ENCODE measurements at places on chromosomes 7 and 10.

DNA sequence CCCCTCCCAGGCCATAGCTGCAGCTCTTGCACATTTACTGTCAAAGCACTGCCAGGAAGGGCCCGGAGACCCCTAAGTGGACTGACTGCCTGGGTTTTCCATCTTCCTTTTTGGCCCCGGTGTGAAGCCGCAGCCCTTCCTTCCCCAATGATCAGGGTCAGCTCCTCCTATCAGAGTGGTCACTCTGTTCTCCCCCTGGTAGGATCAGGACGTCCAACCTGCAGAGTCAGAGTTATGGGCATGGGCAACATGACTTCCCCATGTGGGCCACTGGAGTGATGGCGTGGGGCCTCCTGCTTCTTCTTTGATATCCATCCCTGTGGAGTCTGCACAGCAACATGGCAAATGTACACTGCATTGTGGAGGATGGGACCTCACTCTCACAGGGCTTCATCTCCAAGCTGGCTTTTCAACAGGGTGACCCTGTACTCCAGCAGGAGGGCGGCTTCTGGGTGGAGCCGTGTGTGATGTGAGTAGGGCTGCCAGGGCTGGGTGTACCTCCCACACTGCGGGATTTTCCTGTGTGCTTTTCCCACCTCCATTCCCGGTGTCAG lies 6.4 kb upstream of the RAMP3 start:
- no peak for DNase-seq

GRCh38 chr7:5670183-5670935 lies 111.1 kb downstream of the RNF216 start:
- no peak for DNase-seq

DNA sequence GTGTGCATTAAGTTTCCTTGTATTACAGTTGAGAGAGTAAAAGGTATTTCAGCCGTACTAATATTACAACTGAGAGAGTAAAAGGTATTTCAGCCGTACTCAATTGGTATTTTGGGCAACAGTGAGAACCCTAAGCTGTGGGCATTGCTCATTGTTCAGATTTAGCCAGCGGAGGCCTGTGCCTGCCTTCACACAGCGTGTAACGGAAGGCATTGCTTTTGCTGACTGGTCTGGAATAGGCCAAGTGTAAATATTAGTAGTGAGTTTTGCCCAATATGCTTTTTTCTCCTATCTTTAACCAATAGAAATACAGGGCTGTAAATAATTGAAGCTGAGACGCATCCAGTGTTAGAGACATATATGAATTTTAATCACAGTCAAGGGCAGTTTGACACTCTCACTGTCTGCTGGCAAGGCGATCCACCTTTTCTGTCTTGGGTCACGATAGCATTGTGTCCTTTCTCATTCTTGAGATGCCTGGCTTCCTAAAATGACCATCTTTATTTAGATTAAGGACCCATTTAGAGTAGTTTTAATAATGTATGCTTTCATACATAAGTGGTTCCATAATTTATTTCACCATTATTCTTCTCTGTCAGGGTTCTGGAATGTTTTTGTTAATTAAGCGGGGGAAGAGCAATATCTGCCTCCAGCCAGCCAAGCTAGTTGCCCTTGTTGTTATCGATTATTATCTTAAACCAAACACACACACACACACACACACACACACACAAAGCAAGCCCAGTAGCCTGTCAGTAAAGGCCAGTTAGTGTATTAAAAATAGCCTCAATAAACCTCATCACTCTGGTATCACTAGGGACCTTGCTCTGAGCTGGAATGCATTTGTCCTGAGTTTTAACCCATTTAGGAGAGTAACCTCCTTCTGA lies 130.7 kb downstream of the CELF2 start:
- no peak for DNase-seq

DNA sequence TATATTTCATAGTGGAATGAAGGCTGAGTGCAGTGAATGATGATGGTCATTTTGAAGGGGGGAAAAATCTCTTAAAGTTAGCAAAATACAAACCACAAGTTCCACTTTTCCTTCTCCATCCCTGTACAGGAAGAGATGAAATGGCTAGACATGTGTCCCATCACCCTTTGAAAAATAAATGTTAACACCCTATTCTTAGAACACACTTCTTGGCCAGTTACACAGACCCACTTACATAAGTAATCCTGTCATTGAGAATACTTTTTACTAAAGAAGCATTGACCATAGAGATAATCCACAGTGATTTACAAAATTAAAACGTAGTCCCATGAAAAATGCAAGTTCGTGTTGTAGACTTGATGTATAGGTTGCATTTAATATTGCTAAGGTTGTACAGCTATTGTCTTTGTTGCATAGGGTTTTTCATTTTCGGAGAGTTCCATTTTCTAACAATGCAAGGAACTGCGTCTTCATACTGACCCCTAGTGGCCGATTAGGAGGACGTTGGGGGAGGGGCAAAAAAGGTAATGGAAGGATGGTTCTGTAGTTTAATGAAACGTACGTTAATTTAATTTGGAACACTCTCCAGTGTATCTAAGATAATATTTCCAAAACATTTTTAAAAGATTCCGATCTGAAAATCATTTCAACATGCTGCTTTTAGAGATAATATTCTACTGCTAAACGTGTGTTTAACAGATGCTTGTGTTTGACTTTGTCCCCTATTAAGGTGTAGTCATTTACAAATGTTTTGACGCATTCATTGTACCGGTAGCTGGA lies 60.9 kb downstream of the ARMC3 start:
- peak; percentile 67 for DNase-seq

- DNase-seq: no peak
Observed at GRCh38 chr10:44934416-44935200, 23.5 kb downstream of the TMEM72 start.

DNA sequence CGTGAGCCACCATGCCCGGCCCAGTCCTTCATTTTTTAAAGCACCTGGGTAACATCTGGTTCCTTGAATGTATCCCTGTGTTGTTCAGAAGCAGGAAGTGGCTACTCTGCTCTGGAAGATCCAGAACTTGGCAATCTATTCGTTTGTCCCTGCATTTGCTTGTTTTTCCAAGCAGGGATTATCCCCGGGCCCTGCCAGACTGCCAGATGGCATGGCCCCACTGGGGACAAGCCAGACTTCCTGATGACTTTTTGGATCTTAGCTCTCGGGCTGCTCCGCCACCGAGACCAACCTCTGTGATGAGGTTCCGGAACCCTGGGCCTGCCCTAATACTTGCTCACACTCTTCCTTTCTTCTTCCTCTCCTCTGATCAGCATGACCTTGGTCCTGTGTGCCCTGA lies 496.7 kb downstream of the TYW1 start:
- DNase-seq: no peak

- no peak for DNase-seq
Observed at GRCh38 chr7:110454713-110455112, 636.2 kb upstream of the LRRN3 start.

- peak; percentile 65 for DNase-seq
Observed at GRCh38 chr10:86520871-86521677, 518 bp downstream of the WAPL start.

GRCh38 chr7:124681946-124682345 lies 83.6 kb downstream of the GPR37 start:
- DNase-seq: no peak

GRCh38 chr7:30713392-30713791 lies 31.1 kb upstream of the CRHR2 start:
- DNase-seq: no peak

DNA sequence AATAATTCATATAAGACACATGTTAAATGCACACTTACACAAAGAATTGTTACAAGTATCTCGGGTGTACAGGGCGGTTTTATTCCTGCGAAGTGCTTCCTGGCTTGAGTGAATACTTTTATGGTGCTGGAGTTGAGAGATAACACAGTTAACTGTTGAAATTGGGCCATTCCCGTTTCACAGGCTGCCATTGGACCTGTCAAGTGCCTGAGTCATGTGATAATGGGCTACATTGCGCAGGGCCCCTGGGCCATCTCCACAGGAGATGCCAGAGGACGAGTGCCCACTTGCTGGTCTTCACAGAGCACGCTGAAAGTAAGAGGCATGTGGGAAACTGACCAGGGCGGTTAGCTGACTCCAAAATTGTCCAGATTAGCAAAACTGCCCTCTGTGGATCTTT lies 4.8 kb downstream of the FBH1 start:
- no peak for DNase-seq

GRCh38 chr10:87918254-87918859 lies 54.9 kb downstream of the PTEN start:
- no peak for DNase-seq

DNA sequence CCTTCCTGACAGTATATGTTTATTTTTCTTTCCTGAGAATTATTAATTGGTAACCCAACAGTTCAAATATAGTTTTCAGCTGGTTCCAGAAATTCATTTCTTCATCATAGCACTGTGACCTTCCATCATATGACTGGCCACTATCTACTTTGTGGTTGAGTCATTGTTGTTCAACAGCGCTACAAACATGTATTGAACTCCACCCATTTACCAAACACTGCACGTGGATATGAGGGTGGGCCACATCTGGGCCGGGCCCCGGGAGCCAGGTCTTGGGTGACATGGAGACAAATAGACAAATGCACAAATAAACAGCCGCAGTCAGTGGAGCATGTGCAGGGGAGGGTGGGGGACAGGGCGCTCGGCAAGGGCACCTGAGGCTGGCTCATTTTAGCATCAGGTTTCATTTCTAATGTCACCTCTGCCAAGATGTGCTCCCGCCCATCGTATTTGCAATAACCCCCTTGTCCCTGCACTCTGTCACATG lies 24.0 kb upstream of the EEPD1 start:
- no peak for DNase-seq

DNA sequence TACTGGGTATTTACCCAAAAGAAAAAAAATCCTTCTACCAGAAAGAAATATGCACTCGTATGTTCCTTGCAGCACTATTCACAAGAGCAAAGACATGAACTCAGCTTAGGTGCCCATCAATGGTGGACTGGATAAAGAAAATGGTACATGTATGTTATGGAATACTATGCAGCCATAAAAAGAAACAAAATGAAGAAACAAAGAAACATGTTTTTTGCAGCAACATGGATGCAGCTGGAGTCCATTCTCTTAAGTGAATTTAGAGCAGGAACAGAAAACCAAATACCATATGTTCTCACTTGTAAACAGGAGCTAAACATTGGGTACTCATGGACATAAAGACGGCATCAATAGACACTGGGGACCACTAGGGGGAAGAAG lies 5.5 kb upstream of the GNB2 start:
- no peak for DNase-seq

DNA sequence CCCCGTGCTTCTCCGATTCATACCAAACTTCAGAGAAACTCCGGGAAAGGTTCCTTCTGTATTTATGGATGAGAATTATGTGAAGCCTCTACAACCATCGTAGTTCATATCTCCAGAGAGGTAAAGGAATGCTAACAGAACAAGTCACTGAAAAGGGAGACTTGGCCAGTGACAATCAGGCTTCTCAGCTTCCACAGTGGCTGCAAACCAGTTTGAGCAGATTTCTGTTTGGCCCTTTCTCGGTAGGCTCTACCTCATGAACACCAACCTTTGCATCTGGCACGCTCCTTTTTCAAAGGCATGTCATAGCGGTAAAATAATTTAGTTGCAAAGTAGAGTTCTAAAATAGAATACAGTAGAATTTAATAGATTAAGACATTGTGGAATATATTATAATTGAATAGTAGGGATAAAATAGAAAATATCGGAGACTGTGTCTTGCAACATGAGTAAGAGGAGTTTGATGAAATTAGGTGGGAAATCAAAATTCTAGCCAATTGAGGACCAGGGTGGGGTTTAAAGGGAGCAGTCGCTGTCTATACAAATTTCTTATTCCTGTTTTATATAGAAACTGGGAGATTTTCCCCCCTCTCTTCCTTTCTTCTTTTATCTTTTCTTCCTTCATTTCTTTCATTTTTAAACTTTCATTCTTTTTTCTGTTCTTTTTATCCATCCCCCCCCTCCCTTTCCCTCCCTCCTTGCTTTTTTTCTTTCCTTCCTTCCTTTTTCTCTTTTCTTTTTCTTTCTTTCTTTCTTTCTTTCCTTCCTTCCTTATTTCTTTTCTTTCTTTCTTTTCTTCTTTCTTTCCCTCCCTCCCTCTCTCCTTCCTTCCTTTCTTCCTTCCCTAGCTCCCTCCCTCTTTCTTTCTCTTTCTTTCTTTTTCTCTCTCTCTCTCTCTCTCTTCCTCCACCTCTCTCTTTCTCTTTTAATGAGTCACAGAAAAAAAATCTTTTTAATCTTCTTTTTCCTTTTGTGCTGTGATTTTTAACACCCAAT lies 161.5 kb upstream of the KLF6 start:
- no peak for DNase-seq

DNA sequence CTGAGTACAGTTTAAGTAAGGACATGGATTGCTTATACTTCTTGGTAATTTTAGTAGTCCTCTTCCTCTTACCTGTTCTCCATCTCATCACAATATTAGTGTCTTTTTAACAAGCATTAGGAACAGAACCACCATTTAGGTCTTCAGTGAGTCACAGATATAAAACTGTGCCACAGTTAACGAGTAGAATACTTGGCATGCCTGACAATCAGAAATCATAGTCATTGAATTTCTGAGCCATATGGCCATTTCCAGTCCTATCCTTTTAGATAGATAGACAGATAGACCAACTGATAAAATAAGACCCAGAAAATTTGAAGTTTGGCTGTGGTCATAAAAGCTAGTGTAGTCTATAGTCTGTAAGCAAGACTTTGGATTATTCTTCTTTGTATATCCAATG lies 71.1 kb downstream of the GBF1 start:
- DNase-seq: no peak

GRCh38 chr10:97463363-97464132 lies 17.6 kb downstream of the ZDHHC16 start:
- peak; percentile 27 for DNase-seq

- no peak for DNase-seq
Observed at GRCh38 chr10:109019001-109019424, 904.3 kb downstream of the XPNPEP1 start.

- no peak for DNase-seq
Observed at GRCh38 chr10:124476043-124476725, 14.6 kb downstream of the LHPP start.

- no peak for DNase-seq
Observed at GRCh38 chr7:55515569-55516279, 56.6 kb downstream of the VOPP1 start.

GRCh38 chr10:61047081-61047480 lies 103.1 kb upstream of the RHOBTB1 start:
- DNase-seq: no peak

GRCh38 chr10:1488970-1489548 lies 248.3 kb downstream of the ADARB2 start:
- DNase-seq: peak; percentile 19

DNA sequence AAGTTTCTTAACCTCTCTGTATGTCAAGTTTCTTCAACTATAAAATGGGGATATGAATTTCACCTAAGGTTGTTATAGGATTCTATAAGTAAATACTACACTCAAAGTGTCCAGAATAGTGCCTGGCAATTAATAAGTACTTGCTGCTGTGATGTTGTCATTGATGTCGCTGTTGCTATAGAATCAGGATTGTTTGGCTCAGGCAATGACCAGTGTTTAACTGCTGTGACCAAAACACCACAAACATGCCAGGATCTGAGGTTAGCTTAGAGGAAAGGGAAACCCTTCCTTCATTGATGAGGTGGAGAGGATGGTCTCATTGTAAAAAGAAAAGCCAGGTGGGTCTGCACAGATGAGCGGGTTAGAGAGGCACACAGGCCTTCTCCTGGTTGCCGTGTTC lies 223.1 kb upstream of the INHBA start:
- no peak for DNase-seq

- no peak for DNase-seq
Observed at GRCh38 chr7:71173955-71174354, 42.0 kb downstream of the GALNT17 start.
